ENCODE measurements at places on chromosomes 13 and 19.

DNA sequence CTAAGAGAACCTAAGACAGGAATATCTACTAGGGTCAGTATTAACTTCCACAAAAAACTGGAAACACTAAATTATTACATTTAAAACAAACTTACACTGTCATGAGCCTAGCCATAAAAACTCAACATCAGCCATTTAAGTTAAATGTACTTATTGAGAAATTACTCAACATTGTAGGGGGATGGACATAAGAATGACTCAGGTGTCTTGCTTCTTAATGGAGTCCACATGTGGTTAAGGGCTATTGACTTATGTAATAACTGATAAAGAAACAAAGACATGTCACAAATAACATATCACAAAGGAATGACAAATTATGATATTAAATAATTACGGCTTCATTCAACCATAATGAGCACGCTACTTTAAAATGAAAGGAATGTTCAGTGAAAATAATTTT is 36.2 kb downstream of the CLDN10 start:
- no peak for DNase-seq

GRCh38 chr19:881385-882071 is 11.5 kb downstream of the MED16 start:
- no peak for DNase-seq

DNA sequence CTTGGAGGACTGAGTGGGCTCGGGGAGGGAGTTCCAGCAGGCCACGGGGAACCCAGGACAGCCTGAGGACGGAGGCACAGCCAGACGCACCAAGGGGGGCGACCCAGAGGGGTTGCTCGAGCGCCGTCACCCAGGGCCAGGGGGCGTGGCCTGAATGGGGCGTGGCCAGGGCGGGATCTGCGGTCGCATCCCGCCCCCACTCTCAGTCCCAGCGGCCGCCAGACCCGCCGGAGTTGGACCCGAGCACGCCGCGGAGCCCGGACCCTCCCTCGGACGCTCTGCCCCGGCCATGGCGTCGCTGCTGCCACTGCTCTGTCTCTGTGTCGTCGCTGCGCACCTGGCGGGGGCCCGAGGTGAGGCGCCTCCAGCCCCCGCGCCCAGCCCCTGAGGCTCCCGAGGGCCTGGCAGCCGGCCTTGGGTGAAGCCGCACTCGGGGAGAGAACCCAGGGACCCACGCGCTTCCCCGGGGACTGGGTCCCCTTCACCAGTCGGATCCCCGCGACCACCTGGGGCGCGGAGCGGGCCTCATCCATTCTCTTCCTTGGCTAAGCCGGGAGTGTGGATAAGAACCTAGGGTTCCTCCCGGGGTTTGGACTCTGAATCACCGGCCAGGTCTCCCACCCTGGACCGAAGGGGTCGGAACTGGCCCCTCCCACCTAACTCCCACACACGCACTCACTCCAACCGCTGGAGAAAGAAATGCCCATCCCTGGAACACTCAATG is at the start of gene CILP2:
CILP2 (plus strand) TSS at position 205 of the 724 bp plus-strand sequence; CDS start at position 290, 85 bp downstream.
- DNase-seq: no peak

GRCh38 chr13:42836930-42837690 is 55.7 kb downstream of the FAM216B start:
- DNase-seq: no peak

DNA sequence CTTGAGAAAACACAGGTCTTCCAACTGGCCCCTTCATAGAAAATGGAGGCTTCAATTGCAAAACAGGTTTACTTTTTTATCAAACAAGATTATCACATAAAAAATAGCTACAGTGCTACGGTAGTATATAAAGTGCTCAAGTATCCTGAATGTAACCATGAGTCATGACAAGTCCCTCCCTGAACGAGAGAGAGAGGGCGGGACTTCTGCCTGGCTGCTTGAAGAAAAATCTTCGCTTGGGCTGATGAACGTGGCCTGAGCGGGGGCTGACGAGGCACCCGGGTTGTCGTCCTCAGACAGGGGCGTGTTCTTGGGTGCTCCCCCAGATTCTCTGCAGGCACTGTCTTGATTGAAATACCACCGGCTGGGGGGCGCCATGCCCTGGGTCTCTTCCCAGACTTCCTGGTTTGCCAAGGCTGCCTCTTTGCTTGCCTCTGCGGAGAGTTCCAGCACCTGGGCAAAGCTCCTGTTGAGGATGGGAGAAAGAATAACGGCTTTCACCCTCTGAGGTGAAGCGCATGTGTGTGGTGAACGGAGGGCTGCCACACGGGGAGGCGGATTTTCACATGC is 23.2 kb upstream of the CPAMD8 start:
- DNase-seq: no peak

- DNase-seq: no peak
These were observed 2.7 kb upstream of the SNAPC2 start for GRCh38 chr19:7917267-7918061.
